ENCODE measurements at places on chromosomes 5 and 9. TPM values are rescaled to one million over a fixed set of nuclear protein-coding genes. Genes with fewer than 3 reads are reported as not detected.

TMEM232 gene
- not detected for total RNA-seq

ZNF300 gene
- 3.8 TPM for total RNA-seq

PCDHGA6 gene
- 12.0 TPM for total RNA-seq

SPINK13 gene
- not detected for total RNA-seq

TSTD2 gene
- 13.1 TPM for total RNA-seq

All from thoracic aorta (tissue), 2 donors.